NCI-H526 (cell line): ENCODE measurements at places on chromosomes 4 and X.

DNA sequence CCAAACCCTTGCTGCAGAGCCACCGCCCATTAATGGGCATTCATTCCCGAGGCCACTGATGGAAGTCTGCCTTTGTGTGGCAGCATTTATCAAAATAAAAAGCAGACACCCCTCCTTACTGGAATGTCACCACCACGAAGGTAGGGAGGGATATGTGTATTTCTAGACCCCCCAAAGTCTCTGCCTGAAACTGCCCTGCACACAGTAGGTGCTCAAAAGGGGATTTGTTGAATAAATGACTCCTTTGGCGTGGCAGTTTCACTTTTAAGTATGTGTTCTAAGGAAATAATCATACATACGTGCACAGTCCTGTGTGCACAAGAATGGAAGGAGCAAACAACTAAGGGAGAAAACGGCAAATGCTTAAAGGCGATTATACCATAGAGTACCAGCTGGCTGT is 23.6 kb upstream of the GLOD5 start:
- DNase-seq: no peak

- no peak for DNase-seq
Measured at GRCh38 chrX:136106920-136107528, 40.3 kb upstream of the FHL1 start.

DNA sequence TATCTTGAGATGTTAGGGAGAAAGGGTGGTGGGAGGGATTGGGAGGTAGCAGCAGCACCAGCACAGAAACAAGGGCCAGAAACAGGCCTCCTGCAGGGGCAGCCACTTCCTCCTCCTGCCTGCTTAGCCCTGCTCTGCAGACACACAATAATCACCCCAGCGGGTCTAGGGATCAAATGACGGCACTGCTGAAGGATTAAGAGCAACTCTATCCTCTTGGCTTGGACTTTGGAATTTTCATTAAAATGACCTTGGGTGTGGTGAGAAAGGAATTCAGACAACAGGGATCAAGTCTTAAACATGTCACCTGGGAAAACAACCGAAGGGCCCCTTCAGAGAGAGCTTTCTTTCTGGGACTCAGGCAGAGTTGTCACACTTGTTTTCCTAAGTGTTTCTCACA is 353.4 kb downstream of the SPRY1 start:
- DNase-seq: peak; percentile 52

- DNase-seq: no peak
Measured at GRCh38 chr4:42152507-42153504, at the start of gene BEND4. Gene BEND4 (minus strand): TSS chr4:42152655. CDS start chr4:42152143, 512 bp downstream.

DNA sequence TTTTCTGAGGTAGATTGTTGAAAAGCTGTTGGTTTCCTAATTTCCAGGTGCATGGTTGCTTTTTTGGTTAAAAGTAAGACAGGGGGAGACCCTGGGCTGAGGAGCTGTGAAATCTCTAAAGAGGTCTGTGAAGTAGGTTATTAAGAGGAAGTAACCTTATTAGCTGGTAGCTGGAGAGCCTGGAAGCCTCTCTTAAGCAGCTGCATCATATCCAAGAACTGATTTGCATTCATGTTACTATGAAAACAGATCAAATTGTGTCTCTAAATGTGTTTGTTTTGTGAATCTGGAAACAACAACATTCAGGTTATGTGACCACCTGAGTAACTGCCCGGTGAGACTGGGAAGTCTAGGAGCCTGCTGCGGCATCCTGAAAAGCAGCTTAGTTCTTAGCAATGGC is 54.1 kb downstream of the ARHGAP10 start:
- no peak for DNase-seq

GRCh38 chrX:52284865-52285264 is 84.0 kb upstream of the XAGE2 start:
- DNase-seq: no peak

- DNase-seq: peak; percentile 54
Measured at GRCh38 chr4:74311696-74312313, 3.5 kb downstream of the EPGN start.

- no peak for DNase-seq
Measured at GRCh38 chrX:9851890-9852289, 65.7 kb downstream of the SHROOM2 start.

DNA sequence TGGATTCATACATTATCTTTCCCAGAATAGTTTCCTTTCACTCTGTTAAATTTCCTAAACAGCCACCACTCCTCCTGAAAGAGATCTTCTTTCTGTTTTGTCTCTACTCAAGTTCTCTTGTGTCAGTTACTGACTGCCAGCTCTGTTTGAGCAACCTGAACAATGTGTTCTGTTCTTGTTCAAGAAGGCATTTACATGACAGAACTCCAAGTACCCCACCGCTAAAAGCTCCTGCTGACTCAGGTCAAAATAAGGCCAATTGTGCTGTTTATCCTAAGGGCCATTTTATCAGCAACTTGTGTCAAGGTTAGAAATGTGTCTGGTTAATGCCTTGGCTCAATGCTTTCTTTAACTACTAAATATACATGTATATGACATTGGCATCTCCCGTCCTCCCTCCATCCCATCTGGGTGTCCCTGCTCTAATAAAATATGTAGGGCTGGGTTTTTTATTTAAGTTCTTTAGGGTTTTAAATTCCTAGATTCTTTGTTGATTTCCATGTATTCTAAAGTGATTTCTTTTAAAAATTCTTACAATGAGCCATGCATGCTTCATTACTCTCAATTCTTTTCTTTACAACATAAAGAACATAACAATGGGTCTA is 144.3 kb upstream of the PAQR3 start:
- DNase-seq: no peak

- DNase-seq: no peak
Measured at GRCh38 chr4:75254745-75255144, 259.5 kb downstream of the RCHY1 start.

- no peak for DNase-seq
Measured at GRCh38 chr4:95092766-95093165, 335.0 kb downstream of the BMPR1B start.

- DNase-seq: no peak
Measured at GRCh38 chrX:139892512-139892911, 40.3 kb downstream of the ATP11C start.

GRCh38 chr4:94244087-94244828 is 36.6 kb downstream of the SMARCAD1 start:
- peak; percentile 13 for DNase-seq

GRCh38 chr4:145502809-145503208 is 21.2 kb downstream of the SMAD1 start:
- DNase-seq: no peak

- no peak for DNase-seq
Measured at GRCh38 chr4:29278585-29278984, 1441.6 kb upstream of the PCDH7 start.

DNA sequence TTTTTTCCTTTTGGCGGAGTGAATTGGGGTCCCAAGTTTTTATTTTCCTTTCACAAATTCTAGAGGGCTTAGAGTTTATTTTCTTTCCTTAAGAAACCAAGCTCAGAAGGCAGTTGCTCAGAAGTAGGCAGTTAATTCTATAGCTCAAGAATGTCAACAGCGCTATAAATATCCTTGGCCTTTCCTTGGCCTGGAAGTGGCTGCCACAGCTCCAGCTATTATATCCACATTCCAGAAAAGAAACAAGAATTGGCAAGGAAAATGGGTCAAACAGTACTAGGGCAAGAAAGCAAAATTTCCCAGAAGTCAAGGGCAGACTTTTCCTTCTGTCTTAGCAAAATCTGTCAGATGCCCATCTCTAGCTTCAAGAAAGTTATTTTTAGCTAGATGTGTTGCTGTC is 31.0 kb downstream of the SLC10A6 start:
- no peak for DNase-seq

GRCh38 chr4:39928538-39928937 is 49.2 kb downstream of the PDS5A start:
- no peak for DNase-seq

DNA sequence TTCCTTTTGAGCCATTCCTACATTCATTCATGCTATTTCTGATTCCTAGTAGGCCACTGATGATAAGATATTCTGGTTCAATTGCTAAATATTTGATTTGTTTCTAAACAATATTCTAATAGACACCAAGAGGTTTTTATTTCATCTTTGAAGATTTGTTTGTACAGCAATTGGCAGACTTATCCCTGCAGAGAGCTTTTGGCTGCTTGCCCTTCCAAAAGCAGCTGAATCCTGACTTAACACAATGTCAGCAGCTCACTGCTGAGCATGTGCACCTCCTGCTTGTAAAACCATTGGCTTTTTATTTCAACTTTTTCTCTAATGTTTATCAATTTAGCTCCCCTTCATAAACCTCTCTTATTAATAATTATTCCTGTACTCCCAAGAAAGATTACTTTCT is 45.3 kb downstream of the MMRN1 start:
- no peak for DNase-seq

- no peak for DNase-seq
Measured at GRCh38 chrX:101057093-101057714, 5.3 kb upstream of the TRMT2B start.

DNA sequence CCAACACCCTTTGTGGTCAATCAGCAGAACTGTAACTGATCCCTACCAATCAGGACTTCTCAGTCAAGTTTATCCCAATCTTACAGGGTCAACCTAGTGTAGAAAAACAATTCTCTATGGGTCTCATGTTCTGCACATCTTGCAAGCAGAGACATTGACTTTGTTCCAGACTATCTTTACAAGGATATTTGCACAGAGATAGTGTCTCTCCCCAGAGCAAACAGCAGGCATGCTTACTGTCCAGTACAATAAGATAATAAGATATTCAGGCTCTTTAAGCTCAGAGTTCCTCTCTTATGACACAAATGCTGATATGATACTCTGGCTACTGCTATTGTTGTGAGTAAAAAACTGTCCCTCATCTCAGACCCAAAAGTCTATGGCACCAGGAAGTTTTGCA is 53.2 kb downstream of the ACSL4 start:
- DNase-seq: no peak

- no peak for DNase-seq
Measured at GRCh38 chrX:65874765-65875164, 165.1 kb downstream of the VSIG4 start.

GRCh38 chrX:30653415-30654131 is at the start of gene GK:
Gene GK (plus strand): TSS chrX:30653423. CDS start chrX:30653538, 115 bp downstream.
- DNase-seq: no peak

DNA sequence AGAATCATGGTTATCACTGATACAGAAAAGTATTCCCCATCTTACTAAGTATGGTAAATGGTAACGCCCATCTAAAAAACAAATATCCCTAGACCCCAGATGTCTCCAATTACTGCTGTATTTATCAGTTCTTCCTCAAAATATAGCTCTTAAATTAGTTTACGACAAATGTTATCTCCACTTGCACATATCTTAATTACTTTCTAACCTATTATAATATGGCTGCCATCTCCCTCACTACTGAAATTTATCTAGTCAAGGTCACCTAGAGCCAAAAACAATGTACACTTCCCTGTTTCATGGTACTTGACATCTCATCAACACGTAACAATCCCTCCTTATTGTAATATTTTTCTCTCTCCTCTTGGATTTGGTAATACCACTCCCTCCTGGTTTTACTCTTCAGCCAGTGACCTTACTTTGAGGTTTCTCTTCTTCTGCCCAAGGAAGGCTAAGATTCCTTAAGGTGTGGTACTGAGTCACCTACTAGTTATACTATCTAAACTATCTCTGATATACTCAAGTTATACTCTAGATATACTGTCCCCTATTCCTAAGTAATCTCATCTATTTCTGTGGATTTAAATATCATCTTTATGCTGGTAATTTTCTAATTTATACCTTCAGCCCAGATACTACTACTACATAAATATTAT is 8.6 kb downstream of the LCORL start:
- DNase-seq: no peak

DNA sequence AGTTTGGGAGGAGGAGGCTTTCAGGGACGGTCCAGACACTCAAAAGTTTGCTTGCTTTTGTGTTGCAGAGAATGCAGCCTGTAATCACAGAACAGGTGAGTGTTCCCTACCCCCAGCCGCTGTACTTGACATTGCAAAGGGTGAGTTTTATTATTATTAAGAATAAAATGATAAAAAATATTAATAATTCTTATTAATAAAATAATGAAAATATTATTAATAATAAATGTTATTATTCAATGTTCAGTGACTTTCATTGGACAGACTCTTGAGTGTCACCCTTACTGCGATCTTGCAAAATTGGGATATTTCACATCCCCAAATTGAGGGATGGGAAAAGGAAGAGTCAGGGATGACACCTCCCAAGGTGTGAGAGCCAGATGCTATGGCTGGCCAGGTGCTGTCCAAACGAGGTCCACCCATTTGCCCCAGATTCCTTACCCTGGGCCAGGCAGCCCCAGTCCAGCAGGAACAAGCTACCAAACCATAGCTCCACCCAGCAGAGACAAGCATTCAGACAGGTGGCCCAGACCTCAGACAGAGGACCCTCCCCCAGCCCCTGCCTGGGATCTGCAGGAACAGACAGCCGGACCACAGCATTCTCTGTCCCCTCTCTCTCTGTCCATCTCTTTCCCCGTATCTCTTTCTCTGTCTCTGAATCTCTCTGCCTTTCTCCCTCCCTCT is 22.4 kb downstream of the IL3RA start:
- DNase-seq: no peak

DNA sequence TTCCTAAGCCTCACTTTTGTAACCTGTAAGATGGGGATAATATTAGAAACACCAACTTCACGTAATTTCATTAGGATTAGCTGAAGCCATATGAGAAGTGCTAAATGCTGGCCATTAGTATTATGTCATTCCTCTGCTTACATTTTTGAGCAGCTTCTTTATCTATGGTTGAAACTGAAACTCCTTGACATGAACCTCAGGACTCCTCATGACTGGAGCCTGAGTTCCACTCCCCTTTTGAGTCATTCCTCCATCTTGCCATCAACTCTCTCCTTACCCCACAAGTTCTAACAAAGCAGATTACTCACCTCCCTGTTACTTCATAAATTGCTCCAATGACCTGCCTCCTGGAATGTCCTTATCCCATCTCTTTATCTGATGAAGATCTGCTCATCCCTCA is 123.2 kb upstream of the KCNIP4 start:
- DNase-seq: no peak

DNA sequence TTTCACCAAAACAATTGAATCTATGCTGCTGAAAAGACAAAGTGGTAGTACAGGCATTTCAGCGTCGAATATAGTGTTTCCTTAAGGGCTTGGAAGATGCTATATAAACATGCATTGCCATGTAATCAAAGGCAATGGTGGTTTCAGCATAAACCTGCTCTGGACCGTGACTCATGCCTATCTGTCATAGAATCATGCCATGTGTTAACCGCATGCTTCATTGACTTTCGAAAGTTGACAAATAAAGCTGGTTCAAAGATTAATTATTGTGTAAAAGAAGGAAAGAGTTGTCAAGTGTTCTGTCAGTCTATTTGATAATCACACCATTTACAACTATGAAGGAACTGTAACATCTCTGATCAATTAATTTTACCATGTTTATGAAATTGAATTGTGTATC is 83.2 kb downstream of the FUNDC1 start:
- no peak for DNase-seq

DNA sequence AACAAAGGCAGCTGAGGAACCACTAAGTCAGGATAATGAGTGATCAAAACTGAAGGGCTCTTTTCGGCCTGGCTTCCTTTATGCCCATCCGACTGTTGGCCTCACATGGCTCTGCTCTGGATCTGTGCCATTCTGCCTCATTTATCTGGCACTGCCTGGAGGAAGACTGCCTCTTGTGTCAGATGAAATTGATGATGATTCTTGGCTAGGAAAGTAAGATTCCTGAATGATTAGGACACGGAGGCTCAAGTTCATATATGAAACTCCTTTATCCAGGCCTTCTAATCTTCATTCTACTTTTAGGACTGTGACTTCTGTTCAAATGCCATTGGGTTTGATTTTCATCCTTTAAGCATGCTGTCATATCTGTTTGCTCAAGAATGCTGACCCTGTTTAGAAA is 475.4 kb upstream of the RPS6KA3 start:
- DNase-seq: no peak

- DNase-seq: no peak
Measured at GRCh38 chr4:40662962-40663604, 33.4 kb upstream of the RBM47 start.
